ENCODE measurements at places on chromosomes 12 and 14. TPM values are rescaled to one million over a fixed set of nuclear protein-coding genes. Genes with fewer than 3 reads are reported as not detected.

- peak; percentile 76 for DNase-seq
Measured at GRCh38 chr12:19130224-19131024, 891 bp downstream of the PLEKHA5 start.

DNA sequence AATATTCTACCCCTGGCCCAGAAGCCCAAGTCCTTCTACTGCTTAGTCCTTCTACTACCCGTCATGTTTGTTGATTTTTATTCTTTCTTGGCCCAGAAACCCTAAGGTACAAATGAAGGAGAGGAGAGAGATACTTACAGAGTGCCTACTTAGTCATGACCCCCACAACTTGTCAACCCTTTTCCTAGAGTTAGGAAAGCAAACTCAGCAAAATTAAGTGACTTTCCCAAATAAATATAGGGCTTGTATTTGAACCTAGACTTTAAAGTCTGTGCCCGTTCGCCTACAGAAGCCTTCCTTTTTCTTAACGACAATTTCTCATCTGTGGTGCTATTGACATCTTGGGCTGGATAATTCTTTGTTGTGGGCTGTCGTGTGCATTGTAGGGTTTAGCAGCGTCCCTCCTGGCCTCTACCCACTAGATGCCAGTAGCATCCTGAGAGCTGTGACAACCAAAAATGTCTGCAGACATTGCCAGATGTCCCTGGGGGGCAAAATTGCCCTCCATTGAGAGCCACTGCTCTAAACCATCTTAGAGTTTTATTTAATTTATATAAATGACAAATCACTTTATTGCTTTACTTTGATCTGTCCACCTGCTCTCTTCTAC lies 82.3 kb downstream of the FIGNL2 start:
- DNase-seq, result no peak

DNA sequence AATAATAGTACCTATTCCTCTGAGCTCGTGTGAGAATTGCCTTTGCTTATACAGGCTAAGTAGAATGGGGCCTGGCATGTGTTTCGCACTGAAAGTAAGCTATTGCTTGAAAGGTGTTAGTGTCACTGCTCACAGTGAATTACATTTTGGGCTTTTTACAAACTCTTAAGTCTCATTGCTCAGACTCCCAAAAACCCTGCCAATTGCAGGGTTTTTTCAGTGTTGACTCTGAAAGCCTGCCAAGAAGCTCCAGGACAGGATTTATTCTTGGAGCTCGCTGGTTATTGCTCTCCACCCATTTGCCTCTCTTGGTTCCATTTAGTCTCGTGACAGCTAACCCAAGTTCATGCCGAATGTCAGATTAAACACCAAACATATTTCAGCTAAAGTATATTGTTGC lies 39.8 kb downstream of the NOPCHAP1 start:
- no peak for DNase-seq

GRCh38 chr14:66998013-66998412 lies 191.2 kb upstream of the GARIN2 start:
- no peak for DNase-seq

DNA sequence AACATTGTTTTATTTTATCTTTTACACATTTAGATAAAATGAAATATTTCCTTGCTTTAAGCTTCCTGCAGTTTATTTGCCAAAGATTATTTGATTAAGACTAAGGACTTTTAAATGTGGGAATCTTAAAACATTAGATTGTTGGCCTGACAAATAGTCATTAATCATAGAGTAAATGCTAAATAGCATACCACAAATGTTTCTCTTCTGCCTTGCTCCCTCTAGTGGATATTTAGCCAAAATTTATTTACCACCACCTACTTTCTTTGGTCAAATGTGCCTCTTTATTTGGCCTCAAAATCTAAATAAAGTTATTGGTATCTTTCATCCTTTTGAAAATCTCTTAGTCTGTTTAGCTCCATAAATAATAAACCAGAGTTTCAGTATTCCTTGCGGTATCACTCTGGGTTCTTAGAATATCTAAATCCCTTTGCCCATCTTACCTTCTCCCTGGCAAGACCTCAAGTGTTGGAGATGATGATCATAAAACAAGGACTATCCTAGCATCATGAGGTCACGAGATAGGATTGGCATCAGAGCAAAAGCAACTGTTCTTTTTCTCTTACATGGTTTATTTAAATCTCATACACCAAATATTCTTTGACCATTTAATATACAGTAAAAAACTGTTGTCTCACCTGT lies 150.6 kb upstream of the AEBP2 start:
- peak; percentile 36 for DNase-seq

DNA sequence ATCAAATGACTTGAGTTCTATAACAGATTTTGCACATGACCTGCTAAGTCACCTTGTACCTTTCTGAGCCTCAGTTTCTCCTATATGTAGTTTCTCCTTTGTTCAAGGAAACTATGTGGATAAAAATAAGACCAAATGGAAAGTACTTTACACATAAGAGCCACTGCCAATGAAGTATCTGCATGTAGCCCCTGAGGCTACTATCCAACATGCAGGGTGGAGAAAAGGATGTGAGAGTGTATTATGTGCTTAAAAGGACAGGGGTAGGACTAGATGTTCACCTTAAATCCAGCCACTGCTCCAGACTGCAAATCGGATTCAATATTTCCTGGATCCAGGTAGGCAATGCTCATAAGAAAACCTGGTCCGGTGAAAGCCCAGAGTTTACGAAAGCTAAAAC lies 21.2 kb downstream of the SLC11A2 start:
- no peak for DNase-seq

- DNase-seq, result no peak
Measured at GRCh38 chr12:82904219-82904790, 217.6 kb downstream of the TMTC2 start.

The WASHC3 gene
- 9.8 TPM for total RNA-seq

The CLEC7A gene
- total RNA-seq, result 0.07 TPM

The RPS6KA5 gene
- total RNA-seq, result 1.1 TPM

The SLC25A21 gene
- 8.1 TPM for total RNA-seq

The DNAJC22 gene
- 0.15 TPM for total RNA-seq
